Activated CD8-positive, alpha-beta memory T cell treated with anti-CD3 and anti-CD28 coated beads for 36 hours (primary cell): ENCODE measurements at places on chromosomes 7 and 10. TPM values are rescaled to one million over a fixed set of nuclear protein-coding genes. Genes with fewer than 3 reads are reported as not detected.

GIMAP4 gene
- total RNA-seq = 26.3 TPM

EPDR1 gene
- 2.3 TPM for total RNA-seq

MYOF gene
- 43.4 TPM for total RNA-seq

PRXL2A gene
- 14.0 TPM for total RNA-seq

C10orf67 gene
- 0.15 TPM for total RNA-seq

AP5Z1 gene
- total RNA-seq = 40.0 TPM

TAS2R41 gene
- not detected for total RNA-seq
